ENCODE measurements at places on chromosomes 11 and 22. TPM values are rescaled to one million over a fixed set of nuclear protein-coding genes. Genes with fewer than 3 reads are reported as not detected.

TRIM66 gene
- 21.4 TPM for total RNA-seq

SPINDOC gene
- 27.5 TPM for total RNA-seq

CACNA1I gene
- 0.17 TPM for total RNA-seq

TRIM22 gene
- 388 TPM for total RNA-seq

CXCR5 gene
- 108 TPM for total RNA-seq

TIGD3 gene
- total RNA-seq, result 6.1 TPM

OVCH2 gene
- not detected for total RNA-seq

GLYAT gene
- not detected for total RNA-seq

SCGB1D2 gene
- total RNA-seq, result not detected

TESMIN gene
- total RNA-seq, result 4.6 TPM

CRYAB gene
- not detected for total RNA-seq

SULT4A1 gene
- total RNA-seq, result not detected
